ENCODE measurements at places on chromosomes 4 and X.
A peak's percentile ranks its signal among the peaks of the same experiment; 100 is the strongest.

DNA sequence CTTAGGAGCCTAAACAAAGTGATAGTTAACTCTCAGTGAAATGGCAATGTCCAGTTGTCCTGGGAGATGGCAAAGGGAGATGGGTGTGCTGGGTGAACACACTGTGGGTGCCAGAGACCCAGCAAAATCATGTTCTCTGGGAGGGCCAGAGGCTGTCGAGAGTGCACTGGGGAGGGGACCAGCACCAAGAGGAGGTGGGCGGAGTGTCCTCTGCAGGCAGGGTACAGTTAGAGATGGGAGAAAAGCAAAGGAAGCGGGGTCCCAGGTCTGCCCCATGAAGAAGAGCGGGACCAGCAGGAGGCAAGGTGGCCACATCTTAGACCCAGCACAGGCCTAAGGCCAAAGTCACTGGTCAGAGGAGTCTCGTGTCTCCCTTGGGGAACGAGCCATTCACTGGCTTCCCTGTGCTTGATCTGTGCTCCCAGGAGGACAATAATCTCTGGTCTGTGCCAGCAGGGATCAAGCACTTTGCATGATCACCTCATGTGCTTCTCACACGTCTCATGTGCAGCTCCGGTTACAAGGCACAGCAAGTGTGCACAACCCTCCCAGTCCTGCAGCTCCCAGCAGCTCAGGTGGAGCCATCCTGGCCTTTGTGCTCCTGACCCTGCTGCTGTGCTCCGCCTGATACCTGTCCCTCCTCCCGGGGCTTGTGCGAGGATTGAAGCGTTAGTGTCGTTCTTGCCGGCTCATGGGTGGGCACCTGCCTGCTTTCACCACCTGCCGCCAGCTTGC, 100.9 kb downstream of the FAM53A start:
- no peak for DNase-seq

DNA sequence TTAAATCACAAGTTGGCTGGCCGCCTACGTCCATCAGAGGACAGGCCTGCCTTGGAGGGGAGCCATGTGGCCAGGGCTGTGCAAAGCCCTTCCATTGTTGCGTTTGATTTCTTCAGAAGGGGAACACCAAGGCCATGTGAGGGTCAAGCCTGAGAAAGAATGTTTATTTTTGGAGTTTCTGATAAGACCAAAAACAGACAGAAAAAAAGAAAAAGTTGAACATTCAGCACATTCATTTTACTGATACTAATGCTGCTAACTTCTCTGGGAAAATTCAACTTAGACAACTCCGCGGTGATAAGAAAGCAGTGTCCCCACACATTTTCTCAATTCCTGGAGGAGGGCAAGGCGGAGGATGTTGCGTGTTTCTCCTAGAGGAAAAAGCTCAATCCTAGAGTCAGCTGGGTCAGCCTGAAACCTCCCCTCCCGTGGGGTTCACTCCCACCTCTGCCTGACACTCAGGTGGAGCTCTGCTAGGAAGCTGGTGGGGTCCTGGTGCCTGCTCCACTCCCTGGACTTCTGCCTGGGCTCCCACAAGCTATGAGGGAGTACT, 63.5 kb downstream of the ANAPC4 start:
- peak; percentile 33 for DNase-seq

- DNase-seq: no peak
These were observed 2301.3 kb upstream of the TENM3 start for GRCh38 chr4:179941911-179942310.

DNA sequence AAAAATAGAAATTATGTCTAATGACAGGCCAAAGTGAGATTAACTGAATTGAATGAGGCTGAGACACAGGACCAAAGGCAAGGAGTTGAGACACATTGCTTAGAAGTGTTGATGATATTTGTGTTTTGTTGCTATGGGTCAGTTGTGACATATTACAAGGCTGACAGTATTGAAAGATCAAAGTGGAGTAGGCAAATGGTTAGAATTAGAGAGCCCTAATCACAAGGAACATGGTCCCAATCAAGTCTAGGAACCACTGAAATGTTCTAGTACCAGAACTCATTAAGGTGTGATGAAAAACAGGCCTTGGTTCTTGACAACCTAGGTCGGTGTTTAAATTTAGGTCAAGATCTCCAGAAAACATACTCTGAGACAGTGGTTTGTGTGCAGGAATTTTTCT, 896.3 kb upstream of the HS3ST1 start:
- no peak for DNase-seq

GRCh38 chrX:31376408-31377022, 304.7 kb upstream of the FTHL17 start:
- no peak for DNase-seq
